Uterus (tissue), 4 donors: ENCODE measurements at places on chromosomes 13 and 19. TPM values are rescaled to one million over a fixed set of nuclear protein-coding genes. Genes with fewer than 3 reads are reported as not detected.

DNA sequence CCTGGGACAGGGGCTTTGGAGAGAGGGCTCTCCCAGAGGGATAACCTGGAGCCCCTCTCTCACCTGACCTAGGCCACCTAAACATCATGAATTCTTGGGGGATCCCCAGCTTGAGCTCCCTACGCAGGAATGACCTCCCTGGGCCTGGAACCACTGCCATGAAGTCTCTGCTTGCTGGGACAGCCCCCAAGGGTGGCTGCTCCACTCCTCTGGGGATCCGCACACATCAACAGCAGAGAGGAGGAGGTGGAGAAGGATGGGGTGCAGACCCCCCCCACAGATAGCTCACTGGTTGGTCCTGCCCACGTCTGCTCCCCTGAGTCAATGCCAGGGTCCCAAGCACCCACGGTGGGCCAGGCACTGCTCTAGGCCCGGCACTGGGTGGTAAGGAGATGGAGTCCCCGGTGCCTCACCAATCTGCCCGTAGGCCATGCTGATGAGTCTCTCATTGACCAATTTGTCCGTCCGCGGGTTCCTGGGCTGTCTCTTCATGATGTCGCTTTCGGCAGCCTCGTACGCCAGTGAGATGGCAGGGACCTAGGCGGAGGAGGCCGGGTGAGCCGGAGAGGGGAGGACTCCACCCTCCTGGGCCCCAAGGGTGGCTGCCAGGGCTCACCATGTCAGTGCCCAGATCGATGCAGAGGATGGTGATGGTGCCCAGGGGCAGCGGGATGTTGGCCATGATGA lies 10.8 kb upstream of the RABAC1 start:
- no peak for DNase-seq
- no peak overlapping the region for H3K4me3 ChIP-seq
- H3K27me3 ChIP-seq: no peaks in the 10 kb centered on the region
- H3K27ac ChIP-seq: no peak overlapping the region

GRCh38 chr19:36060430-36060829 lies 5.7 kb downstream of the WDR62 start:
- no peaks in the 10 kb centered on the region for H3K36me3 ChIP-seq
- DNase-seq: peak; percentile 35
- no peak overlapping the region for H3K4me3 ChIP-seq
- H3K27ac ChIP-seq: no peak overlapping the region
- no peaks in the 10 kb centered on the region for H3K27me3 ChIP-seq
- H3K4me1 ChIP-seq: no peaks in the 10 kb centered on the region

DNA sequence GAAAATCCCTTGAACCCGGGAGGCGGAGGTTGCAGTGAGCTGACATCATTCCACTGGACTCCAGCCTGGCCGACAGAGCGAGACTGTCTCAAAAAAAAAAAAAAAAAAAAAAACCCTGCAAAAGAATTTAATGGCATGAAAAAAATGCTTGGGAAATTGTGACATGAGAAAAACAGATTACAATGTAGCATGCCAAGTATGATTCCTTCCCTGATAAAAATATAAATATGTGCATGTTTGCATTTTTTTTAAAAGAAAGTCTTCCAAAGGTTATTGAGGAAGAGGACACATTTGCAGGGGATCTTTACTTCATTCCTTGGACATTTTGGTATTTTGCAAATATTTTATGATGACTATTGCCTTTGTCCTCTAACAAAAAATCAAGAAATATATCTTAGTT lies 14.5 kb upstream of the ZBTB32 start:
- no peak for DNase-seq
- no peaks in the 10 kb centered on the region for H3K36me3 ChIP-seq
- H3K27me3 ChIP-seq: no peaks in the 10 kb centered on the region
- H3K4me1 ChIP-seq: no peaks in the 10 kb centered on the region

DNA sequence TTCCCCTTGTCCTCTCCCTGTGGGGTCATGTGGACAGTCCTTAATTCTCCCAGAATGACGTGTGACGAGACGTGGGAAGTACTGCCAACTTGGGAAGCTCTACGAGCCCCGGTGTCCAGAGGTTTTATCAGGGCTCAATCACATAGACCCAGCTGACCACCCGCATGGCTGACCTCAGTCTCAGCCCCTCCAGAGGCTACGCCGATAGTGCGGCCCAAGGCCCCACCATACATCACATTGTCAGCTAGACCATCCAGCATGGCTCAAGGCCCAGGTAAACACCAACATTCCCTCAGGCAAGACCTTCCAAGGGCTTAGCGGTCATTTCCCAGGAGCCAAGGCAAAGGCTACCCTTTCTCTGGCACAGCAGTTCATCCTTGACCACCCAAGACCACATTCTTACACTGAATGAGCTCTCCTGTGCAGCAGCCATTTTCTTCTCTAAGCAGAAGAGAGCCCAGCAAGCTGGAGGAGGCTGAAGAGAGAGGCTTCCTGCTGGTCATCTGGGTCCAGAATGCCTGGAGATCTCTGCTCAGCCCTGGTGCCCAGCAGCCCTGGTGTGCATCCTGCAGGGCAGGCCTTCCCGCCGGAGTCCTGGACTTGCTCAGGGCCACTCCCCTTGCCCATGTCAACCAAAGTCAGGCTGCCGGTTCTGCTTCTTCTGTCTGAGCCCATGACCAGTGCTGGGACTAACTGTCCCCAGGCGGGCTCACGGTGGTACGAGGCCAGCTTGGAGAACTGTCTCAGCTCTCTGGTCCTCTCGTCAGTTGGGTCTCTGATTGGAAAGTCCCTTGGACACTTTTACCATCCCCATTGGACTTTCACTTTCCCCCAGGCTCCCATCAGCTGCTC lies 7.9 kb upstream of the F10 start:
- no peak overlapping the region for H3K4me3 ChIP-seq
- DNase-seq: no peak
- no peaks in the 10 kb centered on the region for H3K36me3 ChIP-seq
- no peaks in the 10 kb centered on the region for H3K27me3 ChIP-seq

DNA sequence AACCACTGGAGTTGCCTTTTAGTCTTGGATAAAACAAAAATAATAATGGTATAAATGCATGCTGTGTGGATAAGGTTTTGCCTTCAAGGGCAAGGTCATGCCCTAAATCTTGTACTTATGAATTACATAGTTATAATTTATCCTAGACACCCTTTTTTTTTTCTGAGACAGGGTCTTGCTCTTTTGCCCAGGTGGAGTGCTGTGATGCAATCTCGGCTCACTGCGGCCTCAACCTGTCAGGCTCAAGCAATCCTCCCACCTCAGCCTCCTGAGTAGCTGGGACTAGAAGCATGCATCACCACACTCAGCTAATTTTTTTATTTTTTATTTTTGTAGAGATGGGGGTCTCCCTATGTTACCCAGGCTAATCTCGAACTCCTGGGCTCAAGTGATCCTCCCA lies 7.7 kb upstream of the DACT3 start:
- no peak overlapping the region for H3K4me3 ChIP-seq
- H3K27me3 ChIP-seq: no peaks in the 10 kb centered on the region
- H3K36me3 ChIP-seq: no peaks in the 10 kb centered on the region
- H3K27ac ChIP-seq: no peak overlapping the region
- no peaks in the 10 kb centered on the region for H3K4me1 ChIP-seq

GRCh38 chr19:46000491-46001246 lies 5.4 kb downstream of the CCDC61 start:
- no peak overlapping the region for H3K4me3 ChIP-seq
- H3K36me3 ChIP-seq: no peaks in the 10 kb centered on the region
- no peaks in the 10 kb centered on the region for H3K27me3 ChIP-seq
- no peaks in the 10 kb centered on the region for H3K4me1 ChIP-seq
- H3K27ac ChIP-seq: no peak overlapping the region

GRCh38 chr19:6849876-6850275 lies 37.5 kb upstream of the ADGRE1 start:
- no peak overlapping the region for H3K4me3 ChIP-seq
- no peak overlapping the region for H3K27ac ChIP-seq
- DNase-seq: no peak
- no peaks in the 10 kb centered on the region for H3K36me3 ChIP-seq

DNA sequence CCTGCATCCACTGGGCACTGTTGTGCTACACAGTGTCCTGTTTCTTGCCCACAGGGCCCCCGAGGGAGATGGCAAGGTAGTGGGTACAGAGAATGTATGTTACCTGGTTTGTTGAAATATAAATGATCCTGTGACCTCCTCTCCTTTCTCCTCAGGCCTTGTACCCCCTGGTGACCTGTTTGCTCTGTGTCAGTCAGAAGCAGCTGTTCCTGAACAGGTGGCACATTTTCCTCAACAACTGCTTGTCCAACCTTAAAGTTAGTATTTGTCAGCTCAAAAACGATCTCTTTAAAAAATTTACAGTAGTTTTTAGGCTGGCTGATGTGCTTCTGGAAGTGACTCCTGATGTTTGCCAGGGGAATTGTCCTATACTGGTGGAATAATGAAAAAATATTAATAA lies 105.1 kb downstream of the FRY start:
- no peaks in the 10 kb centered on the region for H3K36me3 ChIP-seq
- no peak overlapping the region for H3K27ac ChIP-seq
- H3K4me1 ChIP-seq: no peaks in the 10 kb centered on the region
- H3K27me3 ChIP-seq: no peaks in the 10 kb centered on the region
- no peak for DNase-seq

DNA sequence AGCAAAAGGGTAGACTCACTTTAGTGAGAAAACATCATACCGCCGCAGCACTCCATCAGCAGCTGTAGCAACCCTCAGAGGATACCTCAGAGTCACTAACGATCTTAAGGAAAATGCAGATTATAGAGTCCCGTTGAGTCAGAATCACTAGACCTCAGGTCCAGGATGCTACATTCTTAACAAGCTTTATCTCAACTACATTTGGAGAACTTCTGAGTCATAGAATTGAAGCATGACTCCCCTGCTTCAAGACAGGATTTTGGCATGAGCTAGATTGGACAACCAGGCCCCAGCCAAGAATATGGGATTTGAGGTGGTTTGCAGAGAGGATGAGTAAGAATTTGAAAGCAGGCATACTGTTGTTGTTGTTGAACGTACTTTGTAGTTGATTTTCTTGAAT lies 118.9 kb upstream of the UBL3 start:
- no peaks in the 10 kb centered on the region for H3K27me3 ChIP-seq
- no peaks in the 10 kb centered on the region for H3K4me1 ChIP-seq
- no peaks in the 10 kb centered on the region for H3K36me3 ChIP-seq
- peak overlapping the region; percentile 58 for H3K27ac ChIP-seq

GRCh38 chr13:74325106-74325505 lies 190.9 kb upstream of the KLF12 start:
- no peaks in the 10 kb centered on the region for H3K4me1 ChIP-seq
- no peaks in the 10 kb centered on the region for H3K27me3 ChIP-seq
- H3K4me3 ChIP-seq: no peak overlapping the region

IGSF23 gene
- not detected for total RNA-seq

DNA sequence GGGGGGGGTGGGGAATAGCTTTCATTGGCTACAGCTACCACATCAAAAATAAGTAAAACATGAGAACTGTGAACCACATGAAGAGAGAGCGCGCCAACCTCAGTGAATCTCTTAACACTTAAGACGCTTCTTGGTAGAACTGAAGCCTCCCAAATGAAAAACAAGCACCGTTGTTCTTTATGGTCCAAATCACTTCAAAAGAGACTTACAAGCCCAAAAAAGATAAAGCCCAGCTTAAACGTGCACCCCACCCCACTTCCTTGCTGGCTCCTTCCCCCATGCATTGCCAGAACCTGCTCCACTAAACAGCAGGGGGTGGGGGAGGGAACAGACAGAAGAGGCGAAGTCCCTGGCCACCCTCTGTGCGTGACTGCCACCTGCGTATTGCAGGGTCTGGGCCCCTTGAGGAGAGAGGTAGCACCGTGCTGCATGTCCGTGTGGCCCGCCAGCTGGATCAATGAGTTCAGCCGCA lies 479.1 kb downstream of the FOXO1 start:
- H3K4me1 ChIP-seq: peaks cover 5% of the 10 kb centered on the region
- H3K27me3 ChIP-seq: no peaks in the 10 kb centered on the region
- DNase-seq: no peak

ELANE gene
- 3.4 TPM for total RNA-seq

RAP2A gene
- total RNA-seq: 76.9 TPM
